ENCODE measurements at places on chromosomes 5 and 9.
A peak's percentile ranks its signal among the peaks of the same experiment; 100 is the strongest.

- no peak for DNase-seq
Observed at GRCh38 chr5:31770132-31770720, 131.3 kb downstream of the PDZD2 start.

GRCh38 chr5:126917918-126918614, 112.3 kb downstream of the MARCHF3 start:
- peak; percentile 0 for DNase-seq

DNA sequence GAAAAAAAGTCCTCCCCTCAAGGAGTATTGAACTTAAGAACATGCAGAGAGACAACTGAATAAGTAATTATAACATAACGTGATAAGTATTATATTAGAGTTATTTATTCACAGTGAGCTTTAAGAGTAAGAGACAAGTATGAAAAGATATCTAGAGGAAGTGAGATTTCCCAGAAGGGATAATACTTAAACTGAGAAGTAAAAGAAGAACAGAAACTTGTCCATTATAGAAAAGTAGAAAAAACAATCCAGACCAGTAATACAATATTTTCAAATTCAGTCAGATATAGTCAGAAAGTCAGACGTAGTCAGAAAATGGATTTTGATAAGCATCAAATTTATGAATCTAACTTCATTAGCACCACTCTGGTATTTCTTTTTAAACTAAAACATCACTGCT, 613.0 kb upstream of the CCNG1 start:
- DNase-seq: no peak

GRCh38 chr5:127916885-127917573, 166.5 kb upstream of the SLC12A2 start:
- no peak for DNase-seq

DNA sequence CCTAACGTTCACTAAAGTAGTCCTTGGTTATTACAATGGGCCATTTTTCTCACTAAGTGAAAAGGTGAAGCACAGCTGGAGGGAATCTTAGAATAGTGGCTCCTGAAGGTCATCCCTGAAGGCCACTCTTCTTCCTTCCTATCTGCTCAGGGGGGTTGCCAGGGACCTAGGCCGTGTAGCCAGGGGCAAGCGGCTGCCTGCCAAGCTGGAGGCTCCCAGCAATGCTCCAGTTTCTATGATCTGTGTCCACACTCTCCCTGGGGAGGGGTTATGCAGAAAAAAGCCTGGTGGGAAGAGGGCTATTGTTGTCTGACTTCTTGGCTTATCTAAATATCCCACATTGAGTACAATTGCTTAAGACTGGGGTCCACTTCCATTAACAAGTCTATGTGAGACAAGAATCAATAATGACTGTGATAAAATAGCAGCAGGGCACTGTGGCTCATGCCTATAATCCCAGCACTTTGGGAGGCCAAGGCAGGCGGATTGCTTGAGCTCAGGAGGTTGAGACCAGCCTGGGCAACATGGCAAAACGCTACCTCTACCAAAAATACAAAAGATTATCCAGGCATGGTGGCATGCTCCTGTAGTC, 3.8 kb downstream of the NMRK1 start:
- no peak for DNase-seq

DNA sequence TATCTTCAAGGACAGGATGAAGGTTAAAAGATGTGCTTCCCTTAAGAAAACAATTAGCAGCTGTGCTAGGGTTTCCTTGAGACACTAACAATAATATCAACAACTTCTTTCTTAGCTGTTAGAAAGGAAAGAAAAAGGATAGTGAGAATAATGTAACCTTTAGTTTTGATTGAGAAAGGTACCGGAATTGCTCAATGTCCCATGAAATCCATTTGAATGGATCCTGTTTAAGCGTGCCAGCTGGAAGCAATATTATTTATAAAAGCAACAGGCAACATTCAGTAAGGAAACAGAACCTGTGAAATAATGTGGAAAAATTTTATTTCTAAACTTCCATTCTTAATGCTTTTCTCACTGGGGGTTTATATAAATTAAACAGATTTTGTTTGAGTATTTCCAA, 120.9 kb downstream of the CCDC192 start:
- no peak for DNase-seq

- DNase-seq: peak; percentile 31
Observed at GRCh38 chr5:55850839-55851674, at the start of gene IL31RA. TSS of gene IL31RA (plus strand) at chr5:55851357. CDS start at chr5:55851571, 214 bp downstream.

- no peak for DNase-seq
Observed at GRCh38 chr9:32340361-32340760, 44.1 kb upstream of the ACO1 start.

GRCh38 chr9:2856400-2856799, 12.5 kb upstream of the PUM3 start:
- DNase-seq: no peak

DNA sequence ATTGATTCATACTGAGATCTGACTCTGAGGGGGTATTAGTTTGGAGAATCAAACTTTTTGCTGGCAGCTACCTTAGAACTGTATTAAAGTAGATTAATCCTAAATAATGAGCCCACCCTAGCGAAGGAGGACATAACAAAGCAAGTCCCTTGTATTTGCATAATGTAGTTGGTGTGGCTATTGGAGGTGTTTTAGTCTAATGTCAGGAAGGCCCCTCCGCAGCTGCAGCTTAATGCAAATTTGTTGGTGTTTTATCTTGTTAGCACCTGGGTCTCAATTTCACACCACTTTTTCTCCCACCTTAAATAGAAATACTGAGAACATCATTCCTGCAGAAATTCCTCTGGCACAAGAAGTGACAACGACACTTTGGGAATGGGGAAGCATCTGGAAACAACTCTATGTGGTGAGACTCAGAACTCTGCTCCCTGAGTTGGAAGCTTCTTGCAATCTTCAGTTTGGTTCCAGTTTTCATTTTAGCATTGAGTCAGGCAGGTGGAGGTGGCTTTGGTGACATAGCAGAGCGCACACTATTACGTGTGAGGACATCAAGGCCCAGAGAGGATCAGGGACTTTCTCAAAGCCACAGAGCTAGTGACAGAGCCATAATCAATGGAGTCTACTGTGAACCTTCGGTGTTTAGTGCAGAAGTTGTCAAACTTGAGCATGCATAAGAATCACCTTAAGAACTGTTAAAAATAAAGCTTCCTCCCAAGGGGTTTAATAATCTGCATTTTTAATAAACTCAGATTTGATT, 33.9 kb downstream of the DOCK2 start:
- DNase-seq: no peak

- DNase-seq: no peak
Observed at GRCh38 chr5:149452665-149453617, 73.8 kb upstream of the IL17B start.

GRCh38 chr9:77807846-77808750, 160.0 kb upstream of the GNA14 start:
- peak; percentile 74 for DNase-seq

GRCh38 chr5:127297348-127298035, 6.9 kb downstream of the MEGF10 start:
- no peak for DNase-seq

GRCh38 chr5:11596185-11596584, 308.1 kb downstream of the CTNND2 start:
- no peak for DNase-seq

GRCh38 chr5:77444356-77444755, 47.8 kb downstream of the WDR41 start:
- DNase-seq: no peak

DNA sequence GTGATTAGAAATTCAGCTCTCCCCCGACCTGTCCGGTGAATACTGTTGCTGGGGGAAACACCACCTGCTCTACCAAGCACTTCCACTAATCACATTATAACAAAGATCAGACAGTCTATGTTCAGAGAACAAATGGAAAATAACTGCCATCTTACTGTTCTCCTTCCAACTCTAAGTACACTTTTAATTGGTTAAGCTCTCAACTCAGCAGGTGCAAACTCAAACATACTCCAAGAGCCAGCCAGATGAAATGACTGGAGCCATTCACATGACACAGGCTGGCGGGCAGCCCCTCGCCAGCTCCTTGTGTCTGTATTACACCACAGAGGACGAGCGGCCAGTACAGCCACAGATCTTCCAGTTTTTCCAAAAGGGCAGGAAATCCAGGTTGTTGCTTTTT, 16.1 kb downstream of the LIFR start:
- DNase-seq: no peak

DNA sequence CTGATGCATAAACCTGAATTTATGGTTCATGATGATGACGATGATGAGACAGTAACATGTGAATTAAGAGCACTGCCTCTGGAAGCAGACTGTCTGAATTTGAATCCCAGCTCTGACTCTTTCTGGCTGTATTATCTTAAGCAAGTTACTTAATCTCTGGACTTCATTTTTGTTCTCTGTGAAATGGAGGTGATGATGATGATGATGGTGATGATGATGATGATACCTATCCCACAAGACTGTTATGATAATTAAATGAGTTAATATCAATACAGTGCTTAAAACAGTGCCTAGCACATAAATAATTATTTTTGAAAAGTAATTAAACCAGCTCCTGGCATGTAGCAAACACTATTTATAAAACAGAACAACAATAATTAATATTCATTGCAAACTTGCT, 13.2 kb upstream of the AGGF1 start:
- DNase-seq: no peak

GRCh38 chr9:73143711-73144328, 7.8 kb upstream of the ANXA1 start:
- DNase-seq: peak; percentile 91

DNA sequence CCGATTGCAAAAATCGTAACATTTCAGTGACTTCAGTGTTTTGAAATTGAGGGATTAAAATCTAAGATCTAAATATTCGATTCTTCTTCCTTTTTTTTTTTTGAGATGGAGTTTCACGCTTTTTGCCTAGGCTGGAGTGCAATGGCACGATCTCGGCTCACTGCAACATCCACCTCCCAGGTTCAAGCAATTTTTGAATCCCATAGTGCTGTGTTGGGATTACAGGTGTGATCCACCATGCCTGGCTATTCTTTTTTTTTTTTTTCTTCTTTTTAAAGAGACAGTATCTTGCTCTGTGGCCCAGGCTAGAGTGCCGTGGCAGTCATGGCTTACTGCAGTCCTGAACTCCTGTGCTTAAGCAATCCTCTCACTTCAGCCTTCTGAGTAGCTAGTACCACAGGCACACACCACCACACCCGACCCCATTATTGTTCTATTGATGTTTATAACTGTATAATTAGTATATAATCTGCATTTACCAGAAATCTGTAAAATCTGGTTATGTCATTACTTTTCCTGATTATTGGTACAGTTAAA, 42.7 kb downstream of the NSD1 start:
- no peak for DNase-seq

All from OCI-M1 (cell line).